Activated CD4-positive, alpha-beta T cell treated with anti-CD3 and anti-CD28 coated beads, Interleukin-2, amount 10 ng/mL, durations not matched to agents 7 days and 5 days (primary cell): ENCODE measurements at places on chromosomes 12 and 14. TPM values are rescaled to one million over a fixed set of nuclear protein-coding genes. Genes with fewer than 3 reads are reported as not detected.
A peak's percentile ranks its signal among the peaks of the same experiment; 100 is the strongest.

The PLEKHG3 gene
- 36.0 TPM for total RNA-seq

The SLC35F4 gene
- total RNA-seq = not detected

The DDIT3 gene
- total RNA-seq = 10.5 TPM

The RTN1 gene
- total RNA-seq = not detected

DNA sequence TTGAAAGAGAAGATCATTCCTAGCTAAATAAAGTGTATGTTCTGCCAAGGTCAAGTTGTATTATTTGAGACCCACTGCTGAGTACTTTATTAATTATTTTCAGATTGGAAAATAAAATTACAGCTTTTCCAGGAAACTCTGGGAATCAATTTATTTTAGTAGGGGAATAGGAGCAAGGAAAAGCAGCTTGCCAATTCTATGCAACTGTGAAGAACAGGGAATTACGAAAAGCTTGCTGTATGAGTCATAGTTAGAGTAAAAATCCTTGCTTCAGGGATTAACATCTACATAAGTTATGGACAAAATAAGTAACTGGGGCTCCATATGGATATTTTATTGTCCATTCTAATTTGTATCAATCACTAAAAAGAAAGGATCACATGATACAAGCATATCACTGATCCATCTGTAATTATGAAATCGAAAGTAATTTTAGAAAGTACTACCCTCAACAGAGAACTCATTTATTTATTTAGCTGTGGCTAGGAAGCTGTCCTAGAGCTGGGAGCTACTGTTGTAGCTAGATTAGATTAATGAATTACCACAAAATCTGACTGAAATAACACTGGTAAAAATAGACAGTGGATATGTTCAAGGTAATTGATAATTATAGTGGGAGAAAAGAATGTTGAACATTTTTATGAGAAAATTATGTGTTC is 303.5 kb upstream of the NPAS3 start:
- H3K27ac ChIP-seq = no peak overlapping the region
- no peak overlapping the region for H3K4me3 ChIP-seq
- H3K4me1 ChIP-seq = no peaks in the 10 kb centered on the region
- no peak for DNase-seq
- no peaks in the 10 kb centered on the region for H3K36me3 ChIP-seq

DNA sequence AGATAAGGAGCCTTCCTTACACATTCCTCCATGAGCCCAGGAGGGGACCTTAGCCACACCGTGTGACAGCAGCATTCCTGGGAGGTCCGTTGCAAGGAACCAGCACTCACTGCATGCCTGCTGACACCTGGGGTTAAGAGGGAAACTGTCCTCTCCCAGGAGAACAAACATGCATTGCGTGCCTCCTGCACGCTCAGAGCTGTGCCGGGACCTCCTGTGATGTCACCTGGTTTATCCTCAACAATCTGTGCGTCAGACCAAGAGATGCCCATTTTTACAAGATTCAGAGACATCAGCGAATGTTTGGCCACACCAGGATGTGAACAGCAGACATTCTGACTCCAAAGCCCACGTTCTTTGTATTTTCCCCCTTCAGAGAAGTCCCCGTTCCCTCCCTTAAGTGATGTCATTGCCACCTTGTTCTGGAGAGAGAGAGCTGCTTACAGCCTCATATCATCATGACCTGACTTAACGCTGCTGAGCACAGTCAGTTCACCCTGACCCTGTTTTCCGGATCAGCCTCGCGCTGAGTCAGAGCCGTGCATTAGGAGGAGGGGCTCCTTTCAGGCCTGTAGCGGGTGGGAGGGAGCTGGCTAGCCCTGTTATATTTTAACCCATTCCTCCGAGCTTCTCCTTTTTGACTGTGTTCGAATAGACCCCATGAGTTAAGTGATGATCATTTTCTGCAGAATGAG is 36.2 kb downstream of the TMEM120B start:
- H3K27me3 ChIP-seq = no peaks in the 10 kb centered on the region
- H3K4me3 ChIP-seq = no peak overlapping the region
- peak overlapping the region; percentile 66 for H3K27ac ChIP-seq
- peaks cover 12% of the 10 kb centered on the region for H3K36me3 ChIP-seq
- H3K4me1 ChIP-seq = peaks cover 9% of the 10 kb centered on the region
- DNase-seq = peak; percentile 22

- no peak overlapping the region for H3K4me3 ChIP-seq
- DNase-seq = no peak
- peaks cover 4% of the 10 kb centered on the region for H3K36me3 ChIP-seq
- H3K4me1 ChIP-seq = peaks cover 26% of the 10 kb centered on the region
- no peaks in the 10 kb centered on the region for H3K27me3 ChIP-seq
- H3K27ac ChIP-seq = no peak overlapping the region
Measured at GRCh38 chr12:130831246-130831645, 7.8 kb downstream of the STX2 start.

- no peak for DNase-seq
- no peaks in the 10 kb centered on the region for H3K4me1 ChIP-seq
- no peak overlapping the region for H3K4me3 ChIP-seq
- H3K27me3 ChIP-seq = no peaks in the 10 kb centered on the region
- no peaks in the 10 kb centered on the region for H3K36me3 ChIP-seq
Measured at GRCh38 chr14:29740491-29740890, 187.2 kb downstream of the PRKD1 start.

- H3K36me3 ChIP-seq = peaks cover 1% of the 10 kb centered on the region
- peaks cover 30% of the 10 kb centered on the region for H3K27me3 ChIP-seq
- H3K27ac ChIP-seq = no peak overlapping the region
- no peaks in the 10 kb centered on the region for H3K4me1 ChIP-seq
- no peak overlapping the region for H3K4me3 ChIP-seq
- DNase-seq = no peak
Measured at GRCh38 chr14:94203473-94204210, 29.5 kb downstream of the PPP4R4 start.

DNA sequence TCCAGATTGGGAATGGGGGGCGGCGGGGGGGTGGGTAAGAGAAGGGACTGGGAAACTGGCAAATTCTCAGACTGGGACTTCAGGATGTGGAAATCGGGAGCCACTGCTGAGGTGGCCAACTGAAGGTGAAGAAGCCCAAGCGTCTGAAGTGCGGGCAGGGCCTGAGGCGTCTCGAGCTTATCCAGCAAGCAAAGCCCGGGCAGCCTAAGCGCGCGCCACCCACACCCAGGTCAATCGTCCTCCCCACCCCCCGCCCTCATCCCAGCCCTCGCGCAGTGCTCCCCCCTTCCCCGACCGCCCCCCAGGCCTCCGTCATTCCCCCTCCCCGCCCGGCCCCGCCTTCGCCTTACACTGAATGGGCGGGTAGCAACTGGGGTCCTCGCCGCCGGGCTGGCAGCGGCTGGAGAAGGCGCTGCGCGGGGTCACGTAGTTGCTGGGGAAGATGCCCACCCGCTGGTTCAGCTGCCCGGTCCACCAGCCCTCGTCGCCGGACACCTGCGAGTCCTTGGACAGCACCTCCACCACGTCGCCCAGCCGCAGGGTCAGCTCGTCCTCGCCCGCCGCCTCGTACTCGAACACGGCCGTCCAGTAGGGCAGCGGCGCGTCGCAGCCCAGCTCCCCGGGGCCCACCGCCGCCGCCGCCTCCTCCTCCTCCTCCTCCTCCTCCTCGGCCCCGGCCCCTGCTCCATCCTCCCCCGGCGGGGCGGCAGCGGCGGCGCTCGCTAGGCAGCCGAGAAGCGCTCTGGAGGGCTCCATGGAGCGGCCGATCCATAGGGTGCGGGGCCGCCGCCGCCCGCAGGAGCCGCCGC is 693 bp downstream of the MAP3K9 start:
- peak overlapping the region; percentile 63 for H3K27ac ChIP-seq
- H3K4me3 ChIP-seq = peak overlapping the region; percentile 67
- peaks cover 9% of the 10 kb centered on the region for H3K4me1 ChIP-seq
- no peaks in the 10 kb centered on the region for H3K36me3 ChIP-seq

GRCh38 chr12:105316931-105317852 is 13.3 kb upstream of the C12orf75 start:
- no peak overlapping the region for H3K4me3 ChIP-seq
- no peak for DNase-seq
- peaks cover 26% of the 10 kb centered on the region for H3K36me3 ChIP-seq
- peaks cover 45% of the 10 kb centered on the region for H3K4me1 ChIP-seq
- no peaks in the 10 kb centered on the region for H3K27me3 ChIP-seq
